ENCODE measurements at places on chromosomes 16 and 17.

DNA sequence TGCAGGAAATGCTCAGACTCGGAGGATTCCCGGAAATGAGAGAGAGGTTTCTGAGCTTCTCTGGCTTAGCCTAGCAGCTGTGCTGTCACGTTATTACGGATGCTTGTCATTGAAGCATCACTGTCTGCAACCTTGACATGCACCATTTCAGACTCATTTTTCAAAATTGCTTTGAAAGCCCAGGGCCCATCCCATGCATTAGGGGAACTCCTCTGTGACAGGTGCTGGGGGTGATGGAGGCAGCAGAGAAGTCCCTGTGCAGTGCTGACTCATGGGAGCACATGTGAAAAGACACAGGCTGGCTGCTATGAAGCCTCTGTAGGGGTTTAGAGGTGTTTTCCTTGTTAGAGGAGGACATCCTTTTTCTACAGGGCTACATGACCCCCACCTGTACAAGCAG lies 214.0 kb upstream of the MPHOSPH6 start:
- no peak for DNase-seq

DNA sequence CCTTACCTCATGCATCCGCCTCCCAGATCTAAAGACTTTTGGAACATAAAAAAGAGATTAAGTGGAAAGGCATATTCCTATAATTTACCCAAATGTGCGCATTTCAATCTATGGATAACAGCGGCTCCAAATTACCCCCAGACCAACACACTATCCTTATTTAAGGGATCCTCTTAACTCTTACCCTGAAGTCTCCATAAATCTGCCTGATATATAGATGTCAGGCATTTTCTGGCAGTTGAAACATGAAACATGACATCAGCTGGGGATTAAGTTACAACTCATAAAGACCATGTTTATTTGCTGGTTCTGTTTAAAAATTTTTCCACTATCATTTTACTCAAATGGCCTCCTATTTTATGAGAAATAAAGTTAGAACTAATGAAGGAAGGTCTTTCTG lies 478.5 kb upstream of the SALL1 start:
- no peak for DNase-seq

GRCh38 chr16:23502466-23502865 lies 7.8 kb downstream of the GGA2 start:
- DNase-seq = no peak

DNA sequence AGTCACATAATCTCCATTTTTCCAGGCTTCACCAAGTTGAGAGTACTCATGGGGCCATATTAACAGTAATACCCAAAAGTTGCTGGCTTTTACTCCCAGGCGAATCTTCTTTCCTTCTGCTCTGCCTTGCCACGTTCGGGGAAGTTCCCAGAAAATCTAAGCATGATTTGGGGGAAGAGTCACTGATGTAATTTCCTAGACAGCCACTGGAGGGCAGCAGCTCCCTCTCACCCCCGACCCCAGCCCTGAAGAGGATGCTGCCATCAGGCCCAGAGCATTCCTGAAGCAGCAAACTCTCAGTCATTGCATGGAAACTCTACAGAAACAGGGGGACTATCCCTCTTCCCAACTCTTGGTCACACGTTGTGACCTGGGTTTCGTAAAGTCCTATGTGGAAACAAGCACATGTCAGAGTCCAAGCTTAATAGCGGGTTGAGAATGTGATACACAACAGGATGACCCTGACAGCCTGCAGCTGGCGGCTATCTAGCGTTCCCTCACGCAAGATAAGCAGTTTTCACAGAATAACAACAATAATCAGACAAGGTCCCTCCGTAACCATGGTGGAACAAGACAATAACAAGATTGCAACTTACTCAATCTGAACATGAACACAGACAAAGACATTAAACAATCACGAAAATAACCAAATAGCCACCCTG lies 43.8 kb upstream of the DHX40 start:
- peak; percentile 29 for DNase-seq

All from stimulated activated CD4-positive, alpha-beta T cell treated with anti-CD3 and anti-CD28 coated beads, TNF-alpha, amount 100 ng/mL, for 24 hours (primary cell).